T-helper 1 cell (primary cell): ENCODE measurements at places on chromosomes 7 and 10.

DNA sequence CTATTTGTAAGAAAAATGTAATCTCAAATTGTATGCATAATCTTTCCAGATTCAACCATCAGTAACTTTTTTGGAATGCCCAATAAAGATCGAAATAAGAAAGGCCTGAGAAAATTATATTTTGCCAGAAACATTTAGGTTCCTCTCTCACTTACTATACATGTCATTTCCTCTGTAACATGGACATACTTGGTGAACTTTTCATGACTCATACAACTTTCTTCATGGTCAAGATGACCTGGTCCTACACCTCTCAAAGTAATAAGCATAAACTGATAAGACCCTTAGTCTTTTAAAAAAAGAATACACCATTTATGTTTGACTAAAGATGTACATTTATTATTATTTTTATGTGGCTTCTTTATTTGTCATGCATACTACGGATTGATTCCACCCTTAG is 125.3 kb downstream of the REEP3 start:
- DNase-seq = no peak

DNA sequence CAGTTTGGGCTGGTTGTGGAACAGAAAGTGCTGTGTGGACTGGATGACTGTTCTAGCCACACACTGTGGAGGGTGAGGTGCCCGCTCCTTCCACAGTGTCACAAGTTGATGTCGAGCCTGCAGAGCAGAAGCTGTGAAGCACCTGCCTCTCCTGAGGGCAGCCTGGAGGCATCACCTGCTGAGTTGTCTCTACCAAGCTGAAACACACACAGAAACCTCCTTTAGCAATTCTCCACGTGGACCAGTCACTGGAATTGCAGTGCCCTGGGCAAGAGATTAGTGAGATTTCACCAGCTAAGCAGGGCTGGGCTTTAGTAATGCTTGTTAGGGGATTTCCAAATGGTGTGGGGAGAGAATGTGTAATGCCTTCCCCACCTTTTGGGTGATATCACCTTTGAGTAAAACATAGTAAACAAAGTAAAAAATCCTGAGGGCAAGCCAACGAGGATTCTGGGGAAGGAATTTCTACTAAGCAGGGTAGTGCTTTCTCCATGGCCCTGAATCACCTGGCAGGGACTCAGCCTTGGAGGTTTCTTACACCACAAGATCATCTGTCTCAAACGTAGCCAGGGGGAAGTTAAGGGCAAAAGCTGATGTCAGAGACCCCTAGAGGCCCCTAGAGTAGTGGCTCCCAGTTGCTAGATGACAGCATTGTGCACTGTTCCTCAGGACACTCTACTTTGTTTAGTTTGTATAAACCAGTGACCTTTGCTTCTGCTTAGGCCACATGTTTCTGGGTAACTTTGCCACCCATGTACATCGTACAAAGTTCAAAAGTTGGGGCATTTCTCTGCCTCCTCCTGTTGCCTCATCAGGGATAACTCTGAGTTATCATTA is 233.1 kb upstream of the IGFBP3 start:
- DNase-seq = no peak

DNA sequence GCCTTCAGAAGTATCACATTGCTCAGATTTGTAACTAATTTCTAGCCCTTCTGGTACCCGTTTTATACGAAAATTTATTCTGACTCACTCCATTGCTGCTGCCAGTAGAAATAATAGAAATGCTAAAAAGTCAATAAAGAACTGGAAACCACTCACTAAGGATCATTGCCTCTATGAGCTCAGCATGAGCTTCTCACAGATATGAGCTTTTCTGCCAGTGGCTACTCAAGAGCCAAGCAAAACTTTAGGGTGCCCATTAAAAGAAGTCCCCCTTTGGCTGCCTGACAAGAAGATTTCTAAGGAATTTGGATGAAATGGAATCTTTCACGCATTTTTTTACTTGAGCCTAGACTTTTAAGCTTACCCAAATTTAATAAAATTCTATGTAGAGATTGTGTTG is 52.5 kb downstream of the GPR37 start:
- DNase-seq = no peak

DNA sequence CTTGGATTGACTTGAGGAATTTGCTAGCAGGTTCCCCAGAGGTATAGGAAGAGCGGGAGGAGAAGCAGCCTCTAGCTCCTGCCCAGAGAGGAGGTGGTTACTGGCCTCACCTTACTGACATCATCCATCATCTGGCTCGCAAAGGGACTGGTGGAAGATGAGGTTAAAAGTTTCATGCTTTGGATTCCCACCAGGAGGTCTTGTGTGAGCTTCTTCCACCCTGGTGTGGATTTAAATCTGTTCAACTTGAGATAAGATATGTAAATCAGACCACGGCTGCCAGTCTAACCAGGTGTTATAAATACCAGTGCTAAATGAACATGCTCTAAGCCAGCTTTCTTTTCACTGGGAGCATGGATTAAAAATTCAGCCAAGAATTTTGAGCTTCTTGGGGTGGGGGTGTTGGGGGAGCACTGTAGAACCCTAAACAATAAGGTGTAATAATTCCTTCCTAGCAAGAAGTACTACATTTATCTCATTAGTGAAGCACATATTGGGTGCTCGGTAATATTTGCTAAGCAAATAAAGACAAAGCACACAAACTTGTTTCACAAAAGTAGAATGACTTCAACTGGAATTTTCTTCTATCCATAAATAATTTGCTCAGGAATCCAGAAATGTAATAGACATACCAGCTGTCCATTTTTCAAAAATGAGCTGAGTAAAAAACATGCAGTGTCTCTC is 7.8 kb downstream of the PROSER2 start:
- DNase-seq = no peak

GRCh38 chr7:94498918-94499317 is 10.7 kb upstream of the CASD1 start:
- DNase-seq = no peak
